Fibroblast of mammary gland (primary cell): ENCODE measurements at places on chromosomes 12 and 14.
A peak's percentile ranks its signal among the peaks of the same experiment; 100 is the strongest.

DNA sequence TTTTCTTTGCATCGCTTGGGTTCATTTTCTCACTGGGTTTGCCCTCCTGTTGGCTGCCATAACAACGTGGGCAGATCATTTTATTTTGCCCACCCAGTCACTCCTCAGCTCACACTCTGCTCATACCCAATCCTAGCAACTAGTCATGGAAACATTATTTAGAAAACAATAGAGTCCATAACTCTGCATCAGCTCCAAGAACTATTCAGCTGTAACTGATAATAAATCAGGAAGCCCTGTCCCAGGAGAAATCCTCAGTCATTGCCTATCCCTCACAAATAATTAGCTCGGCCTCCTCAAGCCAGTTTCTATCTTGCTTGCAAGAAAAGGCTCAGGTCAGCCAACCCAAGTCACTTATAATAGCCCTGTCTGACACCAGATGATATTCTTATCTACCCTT is 43.2 kb downstream of the RTN1 start:
- DNase-seq, result no peak

DNA sequence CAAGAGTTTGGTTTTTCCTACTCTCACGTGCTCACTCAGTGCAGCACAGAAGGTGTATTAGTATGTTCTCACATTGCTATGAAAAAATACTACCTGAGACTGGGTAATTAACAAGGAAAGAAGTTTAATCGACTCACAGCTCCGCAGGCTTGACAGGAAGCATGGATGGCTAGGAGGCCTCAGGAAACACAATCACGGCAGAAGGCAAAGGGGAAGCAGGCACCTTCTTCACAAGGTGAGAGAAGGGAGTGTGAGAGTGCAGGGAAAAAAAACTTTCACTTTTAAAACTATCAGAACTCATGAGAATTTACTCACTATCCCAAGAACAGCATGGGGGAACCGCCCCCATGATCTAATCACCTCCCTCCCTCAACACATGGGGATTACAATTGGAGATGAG is 185.8 kb upstream of the TMPO start:
- no peak for DNase-seq

GRCh38 chr14:69670093-69670492 is 58.7 kb downstream of the SUSD6 start:
- DNase-seq, result no peak

DNA sequence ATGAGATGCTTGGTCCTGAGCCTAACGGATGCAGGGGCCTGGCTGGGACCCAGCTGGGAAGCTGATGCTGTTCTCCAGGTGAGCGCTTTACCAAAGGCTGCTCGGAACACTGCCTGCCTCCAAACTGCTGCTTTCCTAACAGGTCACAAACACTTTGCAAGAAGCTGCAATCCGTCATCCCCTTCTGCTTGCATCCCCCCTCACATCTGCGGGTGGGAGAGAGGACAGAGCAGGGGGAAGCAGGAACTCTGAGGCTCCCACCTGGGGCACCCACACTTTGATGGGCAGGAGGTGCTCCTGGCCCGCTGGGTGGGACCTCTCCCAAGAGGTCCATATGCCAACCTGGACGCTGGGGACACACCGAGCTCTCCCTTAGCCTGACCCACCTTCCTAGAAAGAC is 24.9 kb upstream of the PPP2R5C start:
- no peak for DNase-seq

- DNase-seq, result no peak
Measured at GRCh38 chr12:98651328-98651727, 6.2 kb downstream of the APAF1 start.

DNA sequence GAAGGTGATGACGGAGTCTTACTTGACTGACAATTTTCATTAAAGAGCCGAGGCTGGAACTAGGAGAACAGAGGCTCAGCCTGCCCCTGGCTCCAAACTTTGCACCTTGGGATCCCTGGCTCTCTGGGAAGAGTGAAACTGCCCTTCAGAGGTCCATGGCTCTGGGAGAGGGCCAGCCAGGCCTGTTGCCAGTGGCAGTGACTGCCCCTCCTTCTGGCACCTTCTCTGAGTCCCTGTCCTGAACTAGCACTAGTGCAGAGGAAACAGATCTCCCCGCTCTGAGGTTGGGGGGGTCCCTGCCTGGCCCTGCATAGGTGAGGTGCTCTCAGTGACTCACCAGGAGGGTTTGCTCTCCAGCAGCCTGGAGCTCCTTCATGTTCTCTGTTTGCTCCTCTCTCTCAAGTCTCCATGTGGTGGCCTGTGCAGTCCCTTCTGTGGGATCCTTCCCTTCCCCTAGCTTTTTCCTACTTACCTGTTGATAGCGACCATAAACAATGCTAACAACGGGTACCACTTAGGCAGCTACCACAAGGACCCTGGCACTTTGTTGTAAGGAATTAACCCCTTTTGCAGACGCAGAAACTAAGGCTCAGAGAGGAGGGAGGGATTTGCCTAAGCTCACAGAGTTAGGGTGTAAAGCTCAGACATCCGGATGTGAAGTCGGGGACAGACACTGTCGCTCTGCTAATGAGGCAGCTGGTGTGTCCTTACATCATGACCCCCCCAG is 22.4 kb downstream of the FAM222A start:
- DNase-seq, result no peak

- no peak for DNase-seq
Measured at GRCh38 chr14:60487211-60487610, 1.3 kb upstream of the C14orf39 start.

DNA sequence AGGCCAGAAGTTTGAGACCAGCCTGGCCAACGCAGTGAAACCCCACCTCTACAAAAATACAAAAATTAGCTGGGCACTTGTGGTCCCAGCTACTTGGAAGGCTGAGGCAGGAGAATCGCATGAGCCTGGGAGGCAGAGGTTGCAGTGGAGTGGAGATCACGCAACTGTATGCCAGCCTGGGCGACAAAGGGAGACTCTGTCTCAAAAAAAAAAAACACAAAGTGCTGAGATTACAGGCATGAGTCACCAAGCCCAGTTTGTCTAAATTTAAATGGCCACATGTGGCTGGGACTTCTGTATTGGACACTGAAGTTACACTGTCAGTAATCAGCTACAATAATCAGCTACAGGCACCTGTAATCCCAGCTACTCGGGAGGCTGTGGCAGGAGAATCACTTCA is 100.9 kb upstream of the AEBP2 start:
- DNase-seq, result peak; percentile 9

- no peak for DNase-seq
Measured at GRCh38 chr12:82694970-82695369, 8.3 kb downstream of the TMTC2 start.
